ENCODE measurements at places on chromosomes 11 and 22.

- DNase-seq, result no peak
Observed at GRCh38 chr11:114260077-114260476, 36.1 kb upstream of the NNMT start.

DNA sequence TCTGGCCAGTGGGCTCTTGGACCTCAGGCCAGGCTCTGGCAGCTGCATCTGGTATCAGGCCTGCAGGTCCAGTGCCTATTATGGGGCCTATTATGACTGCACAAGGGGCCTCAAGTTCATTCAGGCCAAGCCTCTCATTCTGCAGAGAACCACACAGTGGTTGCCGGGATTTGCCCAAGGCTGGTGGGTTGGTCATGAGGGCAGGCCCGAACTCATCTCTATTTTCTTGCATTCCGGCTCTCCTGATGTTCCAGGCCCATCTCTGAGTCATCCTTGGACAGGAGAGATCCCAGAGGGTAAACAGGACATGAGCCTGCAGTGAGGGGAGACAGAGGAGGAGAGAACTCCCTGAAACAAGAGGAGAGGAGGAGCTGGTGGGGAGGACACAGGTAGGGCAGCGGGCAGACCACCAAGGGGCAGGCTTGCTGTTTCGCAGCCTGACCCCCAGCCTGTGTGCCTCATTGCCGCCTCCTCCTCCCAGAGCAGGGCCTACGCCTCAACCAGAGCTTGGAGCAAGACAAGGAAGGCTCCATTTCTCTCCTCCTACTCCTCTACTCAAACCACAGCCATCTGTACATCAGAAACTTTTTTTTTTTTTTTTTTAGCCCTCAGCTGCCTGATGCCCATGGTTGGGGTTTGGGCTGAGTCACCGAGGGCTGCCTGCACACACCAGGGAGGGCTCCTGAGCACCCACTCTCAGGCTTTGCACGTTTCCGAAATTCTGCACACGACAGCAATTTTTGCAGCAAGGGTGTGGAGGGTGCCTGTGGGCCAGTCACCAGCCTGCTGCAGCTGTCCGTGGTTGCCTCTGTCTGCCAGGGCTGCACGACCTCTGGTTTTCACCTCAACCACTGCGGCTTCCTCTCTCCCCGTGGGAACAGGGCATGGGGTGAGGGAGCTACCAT lies 12.7 kb upstream of the TREH start:
- no peak for DNase-seq

- no peak for DNase-seq
Observed at GRCh38 chr11:59560702-59561473, 49.5 kb downstream of the OR4D9 start.

GRCh38 chr11:57645689-57646085 lies 4.0 kb downstream of the YPEL4 start:
- DNase-seq, result no peak

DNA sequence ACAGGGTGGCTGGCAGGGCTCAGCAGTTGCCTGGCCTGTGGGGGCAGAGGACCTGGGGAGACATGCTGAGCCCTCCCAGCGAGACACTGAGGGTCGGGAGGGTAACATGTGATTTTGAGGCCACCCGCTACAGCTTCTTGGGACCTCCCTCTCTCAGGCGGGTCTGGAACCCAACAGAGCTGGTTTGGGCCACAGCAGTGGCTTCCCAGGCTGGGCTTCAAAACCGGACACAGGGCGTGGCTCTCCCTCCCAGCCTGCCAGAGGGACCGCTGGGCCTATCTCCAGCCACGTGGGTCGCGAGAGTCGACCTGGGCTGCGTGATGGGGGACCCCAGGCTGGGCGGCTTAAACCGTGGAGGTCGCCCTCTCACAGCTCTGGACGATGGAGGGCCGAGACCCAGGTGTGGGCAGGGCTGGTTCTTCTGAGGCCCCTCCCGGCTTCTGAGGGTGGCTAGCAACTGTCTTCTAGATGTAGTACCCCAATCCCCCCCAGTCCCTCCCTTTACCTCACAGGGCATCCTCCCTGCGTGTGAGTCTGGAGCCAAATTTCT lies 91.7 kb downstream of the KCNQ1 start:
- DNase-seq, result no peak

Measured in kidney epithelial cell (primary cell).